ENCODE measurements at places on chromosomes 6 and 20. TPM values are rescaled to one million over a fixed set of nuclear protein-coding genes. Genes with fewer than 3 reads are reported as not detected.

DNA sequence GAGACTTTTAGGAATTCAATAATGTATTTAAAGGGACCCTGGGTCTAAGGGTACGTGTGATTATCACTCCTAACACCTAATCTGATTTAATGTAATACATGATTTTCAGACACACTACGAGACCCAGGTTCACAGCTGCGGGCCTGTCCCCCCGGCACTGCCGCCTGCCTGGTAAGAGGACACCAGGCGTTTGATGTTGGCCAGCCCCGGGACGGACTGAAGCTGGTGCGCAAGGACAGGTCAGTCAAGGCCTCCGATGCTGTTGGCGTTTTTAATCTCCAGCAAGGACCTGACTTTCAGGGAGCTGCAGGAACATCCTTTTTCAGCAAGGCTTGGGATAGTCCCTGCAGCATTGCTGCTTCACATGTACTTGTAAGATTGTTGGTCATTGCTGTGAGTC is 58.2 kb downstream of the IGF2R start:
- no peaks in the 10 kb centered on the region for H3K27me3 ChIP-seq
- peaks cover 3% of the 10 kb centered on the region for H3K4me1 ChIP-seq
- no peak overlapping the region for H3K27ac ChIP-seq
- no peak overlapping the region for H3K4me3 ChIP-seq
- no peak for DNase-seq
- H3K36me3 ChIP-seq = peaks cover 21% of the 10 kb centered on the region

DNA sequence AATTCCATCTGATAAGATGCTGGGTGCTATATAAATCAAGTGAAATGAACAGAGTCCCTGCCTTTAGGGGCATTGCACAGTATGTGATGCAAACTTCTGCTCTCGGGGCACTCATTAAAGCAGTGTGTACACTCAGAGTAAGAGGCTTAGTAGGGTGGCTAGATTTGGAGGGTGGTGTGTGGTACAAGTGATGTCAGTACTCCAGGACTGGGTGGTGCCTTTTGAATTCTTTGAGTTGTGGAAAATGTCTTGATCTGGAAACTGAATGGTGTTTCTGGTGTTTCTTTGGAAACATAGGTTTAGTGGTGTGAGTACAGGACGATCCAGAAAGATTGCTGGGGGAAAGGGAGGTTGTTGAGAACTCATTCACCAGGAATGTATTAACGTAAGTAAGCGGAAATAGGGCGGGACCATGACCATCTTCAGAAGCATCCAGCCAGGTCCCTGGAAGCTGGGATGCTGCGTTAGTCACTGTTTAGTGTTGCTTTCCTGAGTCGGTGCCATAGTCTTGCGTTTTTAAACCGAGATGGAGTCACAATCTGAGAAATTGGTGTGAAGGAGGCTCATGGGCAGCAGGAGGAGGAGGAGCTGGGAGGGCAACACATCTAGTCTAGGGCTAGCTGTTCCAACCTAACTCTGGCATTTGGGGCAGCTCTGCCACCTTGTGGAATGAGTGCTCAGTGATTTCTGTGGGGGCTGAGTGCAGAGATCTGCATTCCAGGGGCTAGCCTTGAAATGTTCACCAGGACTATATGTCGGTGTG is 70.3 kb downstream of the SCAND1 start:
- DNase-seq = peak; percentile 41
- peak overlapping the region; percentile 86 for H3K27ac ChIP-seq
- H3K36me3 ChIP-seq = peaks cover 2% of the 10 kb centered on the region
- no peaks in the 10 kb centered on the region for H3K27me3 ChIP-seq

GRCh38 chr6:56534680-56535419 is 107.8 kb downstream of the DST start:
- H3K36me3 ChIP-seq = peaks cover 7% of the 10 kb centered on the region
- DNase-seq = no peak
- peaks cover 22% of the 10 kb centered on the region for H3K4me1 ChIP-seq

DNA sequence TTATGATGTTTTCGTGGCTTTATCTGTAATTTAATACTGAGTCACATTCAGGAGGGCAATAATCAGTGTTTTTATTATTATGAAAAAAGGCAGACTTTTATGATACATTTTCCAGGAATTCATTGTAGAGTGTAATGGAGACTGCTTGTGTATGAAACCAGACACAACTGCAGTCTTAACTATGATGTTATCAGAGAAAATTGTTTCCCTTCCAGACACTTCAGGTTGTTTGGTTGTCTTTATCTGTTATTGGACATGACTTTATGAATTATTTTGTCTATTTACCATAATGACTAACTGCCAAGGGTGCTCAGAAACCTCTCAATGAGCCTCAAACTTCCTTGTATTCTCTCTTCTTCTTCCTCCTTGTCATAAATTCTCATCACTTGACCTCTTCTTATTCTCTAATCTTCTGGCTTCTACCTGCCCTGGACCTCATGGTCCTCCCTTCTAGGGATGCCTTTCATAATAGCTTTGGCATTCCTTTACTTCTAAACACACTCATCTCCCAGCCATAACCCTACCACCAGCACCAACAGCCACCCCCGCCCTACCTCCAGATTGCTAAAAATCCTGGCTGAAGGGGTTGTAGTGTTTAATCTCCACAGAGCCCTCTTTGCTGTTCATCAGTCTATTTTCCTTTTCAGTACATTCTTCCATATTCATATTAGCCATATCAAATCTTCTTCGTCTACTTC is 492.5 kb downstream of the CDKAL1 start:
- H3K27ac ChIP-seq = peak overlapping the region; percentile 85
- no peak for DNase-seq
- peaks cover 40% of the 10 kb centered on the region for H3K4me1 ChIP-seq

DNA sequence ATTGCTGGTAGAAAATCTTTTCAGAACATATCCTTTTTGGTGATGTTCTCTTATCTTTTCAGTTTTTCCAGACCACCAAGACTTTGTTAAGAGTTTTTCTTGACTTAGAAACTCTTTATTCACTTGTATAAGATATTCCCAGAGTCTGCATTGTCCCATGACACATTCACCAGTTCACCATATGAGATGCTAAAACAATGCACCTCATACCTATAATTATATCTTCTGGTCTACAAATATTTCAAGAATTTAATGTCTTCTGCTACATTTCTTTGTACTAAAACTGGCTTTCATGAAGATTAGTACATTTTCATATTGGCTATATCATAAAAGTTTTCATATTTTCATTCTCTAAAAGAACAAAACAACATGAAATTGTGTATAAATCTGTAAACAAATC is 111.3 kb downstream of the ADGRG6 start:
- no peak for DNase-seq
- H3K4me3 ChIP-seq = no peak overlapping the region
- peaks cover 13% of the 10 kb centered on the region for H3K36me3 ChIP-seq
- H3K27ac ChIP-seq = no peak overlapping the region

GRCh38 chr20:64168381-64169090 is 4.3 kb downstream of the MYT1 start:
- H3K4me1 ChIP-seq = no peaks in the 10 kb centered on the region
- H3K4me3 ChIP-seq = no peak overlapping the region
- peaks cover 36% of the 10 kb centered on the region for H3K27me3 ChIP-seq
- H3K27ac ChIP-seq = no peak overlapping the region
- no peaks in the 10 kb centered on the region for H3K36me3 ChIP-seq

DNA sequence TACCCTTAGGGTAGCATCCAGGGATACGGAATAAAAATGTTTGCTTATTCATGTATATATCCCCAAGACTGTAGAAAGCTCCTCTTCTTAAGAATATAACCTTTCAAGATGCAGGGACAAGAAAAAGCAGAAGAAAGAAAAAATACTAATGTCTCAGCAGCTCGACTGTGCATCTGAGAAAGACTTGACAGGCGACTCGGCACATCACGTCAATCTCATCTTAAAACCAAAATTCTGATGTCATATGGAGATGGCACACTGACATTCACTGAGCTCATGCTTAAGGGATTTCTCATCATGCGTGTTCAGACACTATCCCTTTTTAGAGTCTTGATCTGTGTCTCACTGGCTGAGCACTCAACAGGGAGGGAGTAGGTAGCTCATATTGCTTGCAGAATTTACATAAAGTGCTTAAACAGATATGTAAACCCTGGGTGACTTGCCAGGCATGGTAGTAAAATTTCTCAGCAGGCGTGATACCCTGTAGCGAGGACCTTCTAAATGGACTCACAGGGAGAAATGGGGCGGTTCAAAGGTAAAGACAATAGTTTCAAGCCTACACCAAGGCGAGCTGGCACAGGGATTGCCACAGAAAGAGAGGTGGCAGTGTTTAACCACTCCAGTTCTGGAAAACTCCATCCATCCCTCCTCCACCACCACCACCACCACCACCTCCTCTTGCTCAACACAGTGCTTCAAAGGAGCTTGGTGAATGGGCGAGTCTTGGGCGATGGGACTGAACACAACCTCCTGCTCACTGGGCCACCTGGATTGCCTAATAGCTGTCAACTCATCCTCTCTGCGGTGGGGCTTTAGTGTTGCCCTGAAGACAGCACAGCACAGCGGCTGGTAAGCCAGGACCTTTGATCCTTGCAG is 330.5 kb downstream of the TFAP2A start:
- no peak overlapping the region for H3K27ac ChIP-seq
- peaks cover 15% of the 10 kb centered on the region for H3K27me3 ChIP-seq
- no peaks in the 10 kb centered on the region for H3K36me3 ChIP-seq
- DNase-seq = no peak

GRCh38 chr6:91240878-91241603 is 654.2 kb upstream of the MAP3K7 start:
- H3K36me3 ChIP-seq = no peaks in the 10 kb centered on the region
- H3K4me1 ChIP-seq = no peaks in the 10 kb centered on the region

DNA sequence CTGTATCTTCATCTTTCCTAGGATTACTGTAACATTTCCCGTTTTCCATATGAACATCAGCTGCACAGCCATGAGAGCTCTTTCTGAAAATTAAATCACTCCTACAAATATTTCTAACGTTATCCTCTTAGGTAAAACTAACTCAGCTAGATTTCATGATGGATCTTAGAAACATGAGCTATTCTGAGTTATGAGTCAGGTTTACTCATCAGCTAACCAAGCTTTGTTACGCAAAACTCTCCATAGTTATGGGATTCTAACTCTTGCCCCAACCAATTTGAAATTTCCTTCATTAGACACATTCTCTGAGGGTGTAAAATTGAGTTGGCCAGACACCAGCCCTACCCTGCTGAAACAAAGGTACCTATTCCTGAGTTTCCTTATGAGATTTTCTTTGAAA is 14.0 kb downstream of the DEFB110 start:
- no peaks in the 10 kb centered on the region for H3K36me3 ChIP-seq
- DNase-seq = no peak
- H3K4me3 ChIP-seq = no peak overlapping the region
- no peak overlapping the region for H3K27ac ChIP-seq

TRAPPC3L gene
- not detected for total RNA-seq

DNA sequence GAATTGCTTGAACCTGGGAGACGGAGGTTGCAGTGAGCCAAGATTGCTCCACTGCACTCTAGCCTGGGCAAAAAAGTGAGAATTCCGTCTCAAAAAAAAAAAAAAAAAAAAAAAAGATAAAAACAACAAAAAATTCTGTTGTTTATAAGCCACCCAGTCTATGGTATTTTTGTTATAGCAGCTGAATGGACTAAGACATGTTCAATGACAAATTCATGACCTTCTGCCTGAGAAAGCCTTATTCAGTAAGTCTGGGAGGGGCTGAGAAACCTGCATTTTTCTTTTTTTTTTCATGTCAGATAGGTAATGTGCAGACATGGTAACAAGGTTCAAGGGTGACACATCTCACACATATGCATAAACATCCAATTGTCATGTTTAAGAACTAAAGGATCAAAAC is 40.4 kb upstream of the TRAF3IP2 start:
- peaks cover 5% of the 10 kb centered on the region for H3K4me1 ChIP-seq
- no peaks in the 10 kb centered on the region for H3K36me3 ChIP-seq
- DNase-seq = no peak
- H3K27ac ChIP-seq = no peak overlapping the region
- H3K27me3 ChIP-seq = no peaks in the 10 kb centered on the region
- H3K4me3 ChIP-seq = no peak overlapping the region

- no peaks in the 10 kb centered on the region for H3K36me3 ChIP-seq
- DNase-seq = no peak
- H3K27me3 ChIP-seq = no peaks in the 10 kb centered on the region
- no peak overlapping the region for H3K4me3 ChIP-seq
- H3K4me1 ChIP-seq = peaks cover 4% of the 10 kb centered on the region
Measured at GRCh38 chr20:4957939-4958362, 43.4 kb downstream of the SLC23A2 start.

- no peaks in the 10 kb centered on the region for H3K4me1 ChIP-seq
- no peak overlapping the region for H3K27ac ChIP-seq
- H3K4me3 ChIP-seq = no peak overlapping the region
- H3K36me3 ChIP-seq = no peaks in the 10 kb centered on the region
Measured at GRCh38 chr6:165110860-165111259, 198.5 kb downstream of the C6orf118 start.

OVOL2 gene
- total RNA-seq = 5.4 TPM
